Upper lobe of left lung (tissue), 6 donors: ENCODE measurements at places on chromosomes 1 and 21.

- no peak for DNase-seq
Observed at GRCh38 chr1:181490740-181491712, 7.7 kb downstream of the CACNA1E start.

DNA sequence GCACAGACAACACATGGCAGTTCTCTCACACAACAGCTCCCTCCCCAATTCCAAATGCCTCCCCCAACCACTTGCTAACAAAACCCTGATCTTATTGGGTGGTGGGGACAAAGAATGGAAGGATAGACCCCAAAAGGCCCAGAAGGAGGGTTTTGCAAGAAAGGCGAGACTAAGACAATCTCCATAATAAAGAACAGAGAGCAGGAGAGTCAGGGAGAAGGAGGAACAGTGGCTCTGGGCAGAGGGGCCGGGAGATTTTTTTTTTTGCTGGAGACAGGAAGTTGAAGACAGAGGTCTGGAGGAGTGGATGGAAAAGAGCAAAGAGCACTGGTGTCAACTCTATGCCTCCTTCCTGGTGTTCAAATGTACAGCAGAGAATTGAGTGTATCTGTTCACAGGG, 6.5 kb upstream of the C1QA start:
- DNase-seq = no peak

DNA sequence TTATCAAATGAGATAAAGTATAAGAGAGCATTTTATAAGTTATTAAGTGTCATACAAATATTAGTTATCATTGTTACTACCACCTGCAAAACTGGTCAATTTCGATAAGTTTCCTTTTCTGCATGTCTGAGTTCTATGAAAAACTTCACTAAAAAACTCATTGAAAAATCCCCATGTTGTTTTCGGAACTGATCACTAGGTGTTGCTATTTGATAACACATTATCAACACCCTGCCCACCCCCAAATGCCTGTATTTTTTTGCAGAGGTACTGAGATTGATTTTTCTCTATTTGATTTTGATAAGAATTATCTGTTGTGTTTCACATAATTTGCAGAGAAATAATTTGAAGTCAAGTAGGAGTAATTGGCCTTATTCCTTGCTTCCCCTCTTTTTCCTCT, 22.1 kb upstream of the DISP1 start:
- no peak for DNase-seq

GRCh38 chr1:241456743-241457142, 62.8 kb downstream of the FH start:
- no peak for DNase-seq

GRCh38 chr1:226401355-226402303, 6.3 kb downstream of the PARP1 start:
- no peak for DNase-seq

GRCh38 chr1:119133987-119134386, 6.5 kb downstream of the WARS2 start:
- no peak for DNase-seq

DNA sequence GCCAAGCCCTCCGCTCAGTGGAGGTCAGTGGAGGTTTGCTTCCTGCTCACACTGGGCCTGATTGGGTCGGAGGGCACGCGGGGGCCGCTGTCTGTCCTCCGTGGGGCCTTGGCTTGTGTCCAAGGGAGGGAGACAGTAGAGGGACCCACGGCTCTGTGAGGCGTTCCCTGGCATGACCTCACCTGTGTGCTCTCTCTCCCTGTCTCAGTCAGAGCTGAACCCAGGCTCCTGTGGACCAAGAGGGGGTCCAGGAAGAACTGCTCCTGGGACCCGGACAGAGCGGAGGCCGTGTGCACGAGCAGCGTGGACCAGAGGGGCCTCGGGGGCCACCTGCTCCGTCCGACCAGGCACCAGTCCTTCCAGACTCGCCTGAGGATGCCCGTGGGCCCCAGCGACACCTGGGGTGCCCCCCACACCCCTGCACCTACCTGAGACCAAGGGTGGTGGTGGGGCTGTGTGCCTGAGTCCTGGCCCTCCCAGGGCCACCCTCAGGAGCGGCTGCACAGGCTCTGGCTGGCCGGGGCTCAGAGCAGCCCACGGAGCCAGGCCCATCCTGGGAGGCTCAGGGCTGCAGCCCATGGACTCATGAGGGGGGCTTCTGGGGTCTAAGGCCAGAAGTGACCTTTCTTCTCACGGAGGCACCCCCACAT, 13.3 kb upstream of the TTLL10 start:
- peak; percentile 77 for DNase-seq

DNA sequence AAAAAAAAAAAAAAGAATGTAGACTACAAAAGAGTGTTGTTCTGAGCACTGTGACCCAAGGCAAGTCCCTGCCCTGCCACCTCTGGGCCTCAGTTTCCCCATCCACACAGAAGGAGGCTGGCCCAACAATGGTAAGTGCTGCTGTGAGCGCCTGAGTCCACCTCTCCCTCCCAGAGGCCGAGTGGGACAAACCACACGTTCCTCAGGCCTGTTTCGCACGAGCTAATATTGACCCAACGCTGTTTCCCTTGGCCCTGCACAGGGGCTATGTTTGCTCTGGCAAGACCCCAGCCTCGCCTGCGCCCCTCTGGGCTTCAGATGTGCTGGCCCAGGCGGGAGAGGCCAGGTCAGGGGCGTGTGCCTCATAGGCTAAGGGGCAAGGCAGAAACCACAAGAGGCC, 12.6 kb upstream of the LAPTM5 start:
- DNase-seq = no peak

DNA sequence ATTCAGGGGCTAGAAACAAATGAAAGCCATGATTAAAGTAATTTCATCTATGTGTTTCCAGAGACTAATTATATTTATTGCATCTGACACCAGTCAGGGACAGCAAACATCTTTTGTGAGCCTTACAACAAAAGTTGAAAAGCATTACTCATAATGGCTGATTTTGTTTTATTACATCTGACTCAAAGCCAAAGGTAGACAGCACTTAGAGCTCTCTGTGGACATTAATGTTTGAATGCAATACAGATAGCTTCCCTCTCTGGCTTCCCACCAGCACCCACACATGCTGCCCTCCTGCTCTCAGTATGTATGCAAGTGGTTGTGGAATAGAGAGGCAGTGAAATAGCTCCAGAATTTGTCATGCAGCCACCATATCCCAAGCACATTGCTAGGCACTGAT, 198.7 kb downstream of the SETD4 start:
- no peak for DNase-seq

GRCh38 chr1:12422488-12422887, 192.7 kb downstream of the VPS13D start:
- DNase-seq = no peak

GRCh38 chr1:229296541-229296941, 25.6 kb downstream of the RAB4A start:
- no peak for DNase-seq

- DNase-seq = peak; percentile 83
Observed at GRCh38 chr1:228374711-228375577, 31.7 kb downstream of the TRIM11 start.

DNA sequence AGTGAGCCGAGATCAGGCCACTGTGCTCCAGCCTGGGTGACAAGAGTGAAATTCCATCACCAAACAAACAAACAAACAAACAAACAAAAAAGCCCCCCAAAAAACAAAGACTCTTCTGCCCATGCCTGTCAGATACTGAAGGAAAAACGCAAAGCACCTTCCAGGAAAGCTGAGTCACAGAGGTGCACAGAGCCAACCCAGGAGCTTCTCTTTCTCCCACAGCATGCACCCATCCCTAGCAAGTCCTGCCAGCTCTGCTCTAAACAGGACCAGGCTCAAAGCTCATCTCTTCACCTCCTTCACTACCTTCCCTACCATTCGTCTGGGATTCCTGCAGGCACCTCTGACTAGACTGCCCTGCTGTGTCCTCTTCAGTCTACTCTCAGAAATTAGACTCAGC, 46.5 kb downstream of the ETS2 start:
- DNase-seq = no peak

- no peak for DNase-seq
Observed at GRCh38 chr1:226371027-226371694, 36.7 kb downstream of the PARP1 start.

GRCh38 chr1:160642281-160642644, 4.6 kb downstream of the SLAMF1 start:
- DNase-seq = no peak

DNA sequence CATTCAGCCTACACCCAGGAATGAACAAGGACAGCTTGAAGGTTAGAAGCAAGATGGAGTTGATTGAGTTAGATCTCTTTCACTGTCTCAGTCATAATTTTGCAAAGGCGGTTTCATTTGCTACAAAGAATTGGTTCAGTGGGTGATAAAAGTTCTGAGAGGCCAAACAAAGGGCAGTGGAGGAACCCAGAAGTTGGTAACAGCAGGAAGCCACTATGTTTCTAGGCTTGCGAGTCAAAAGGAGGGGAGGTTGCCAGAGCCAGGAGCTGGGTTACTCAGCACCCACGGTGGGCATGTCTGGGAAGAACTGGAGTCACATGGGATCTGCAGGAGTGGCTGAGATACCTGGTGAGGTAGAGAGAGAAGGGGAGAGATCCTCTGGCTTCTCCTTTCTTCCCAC, 64.2 kb upstream of the MRPS6 start:
- DNase-seq = no peak

DNA sequence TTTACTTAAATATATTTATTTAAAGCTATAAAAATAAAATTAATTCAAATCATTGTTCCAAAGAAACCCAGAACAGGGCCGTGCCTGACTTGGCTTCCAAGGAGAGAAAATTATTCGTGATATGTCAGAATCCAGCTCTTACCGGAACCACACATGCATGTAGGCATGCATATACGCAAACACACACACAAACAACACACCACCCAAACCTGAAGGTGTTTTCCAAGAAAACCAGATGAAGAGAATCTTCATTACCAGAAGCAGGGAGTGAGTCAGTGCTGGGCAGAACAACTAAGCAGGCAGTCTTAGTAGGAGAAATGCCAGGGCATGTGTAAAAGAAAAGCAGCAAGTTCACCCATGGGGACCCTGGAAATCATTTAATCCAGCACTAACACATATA, 432.0 kb upstream of the BEND5 start:
- no peak for DNase-seq

DNA sequence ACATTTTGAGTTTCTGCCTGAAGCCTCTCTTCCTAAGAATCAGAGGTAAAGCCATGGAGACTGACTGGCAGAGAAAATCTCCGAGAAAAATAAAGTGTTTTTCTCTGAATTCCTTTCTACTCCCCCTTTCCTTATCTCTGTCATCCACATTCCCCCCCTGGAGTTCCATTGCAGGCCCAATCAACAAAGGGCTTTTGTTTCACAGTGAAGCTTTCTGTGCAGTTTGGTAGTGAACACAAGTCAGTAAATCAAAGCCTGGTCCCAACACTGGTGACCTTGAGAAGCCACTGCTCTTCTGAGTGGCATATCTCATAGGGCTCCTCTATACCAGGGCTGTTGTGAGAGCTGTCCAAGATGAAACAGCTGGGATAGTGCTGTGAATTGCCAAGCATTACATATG, 228.4 kb downstream of the SEC16B start:
- no peak for DNase-seq

GRCh38 chr1:15411593-15412137, 2.0 kb downstream of the EFHD2 start:
- DNase-seq = peak; percentile 86

GRCh38 chr1:208103597-208104513, 140.3 kb downstream of the PLXNA2 start:
- DNase-seq = no peak

DNA sequence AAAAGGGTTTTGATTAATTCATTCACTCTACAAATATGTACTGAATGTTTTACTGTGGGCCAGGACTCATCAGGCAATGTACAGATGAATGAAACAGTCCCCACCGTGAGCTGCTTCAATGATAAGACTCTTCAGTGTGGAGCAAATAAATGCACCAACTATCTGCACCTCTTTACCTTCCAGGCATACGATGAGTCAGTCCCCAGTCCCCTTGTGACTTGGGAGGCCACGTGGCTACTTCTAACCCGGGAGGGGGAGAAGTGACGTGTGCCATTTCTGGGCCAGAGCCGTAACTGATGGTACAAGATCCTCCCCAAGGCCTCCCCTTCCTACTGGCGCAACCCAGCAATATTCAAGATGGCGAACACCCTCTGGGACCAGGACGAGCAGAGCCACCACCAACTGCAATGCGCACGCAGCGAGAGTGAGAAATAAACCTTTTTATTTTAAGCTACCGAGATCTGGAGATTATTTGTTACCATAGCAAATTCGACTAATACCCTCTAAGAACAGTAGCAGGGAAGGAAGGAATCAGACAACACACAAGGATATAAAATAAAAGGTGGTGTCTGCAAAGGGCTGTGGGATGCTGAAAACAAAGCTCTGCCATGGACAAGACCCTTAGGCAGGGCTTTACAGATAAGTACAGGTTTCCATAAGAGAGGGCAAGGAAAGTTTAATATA, 74.5 kb downstream of the NPHP4 start:
- no peak for DNase-seq
